ENCODE measurements at places on chromosomes 7 and 10.

GRCh38 chr10:133565441-133566294 lies at the start of gene SYCE1:
Gene SYCE1, minus strand, starts transcription at chr10:133565583. Its CDS starts 54 bp downstream, at chr10:133565529.
- no peak for DNase-seq

DNA sequence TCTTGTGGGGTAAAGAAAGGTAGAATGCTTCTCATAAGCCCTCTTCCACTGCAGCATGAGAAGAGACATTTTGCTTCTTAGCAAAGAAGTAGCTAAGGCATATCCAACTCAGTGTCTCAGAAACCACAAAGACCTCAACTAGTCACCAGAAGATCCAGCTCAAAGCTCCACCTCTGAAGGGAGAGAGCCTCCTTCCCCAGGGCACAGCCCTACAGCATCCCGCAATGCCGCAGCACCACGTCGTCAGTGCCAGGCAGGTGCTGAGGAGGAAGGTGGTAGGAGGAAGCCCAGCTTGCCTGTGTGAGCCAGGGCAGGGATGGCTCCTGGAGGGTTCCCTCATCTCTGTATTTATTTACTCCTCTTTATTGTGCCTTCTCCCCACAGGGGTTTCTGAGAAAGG lies 385.6 kb upstream of the NPVF start:
- DNase-seq = no peak

GRCh38 chr7:105473163-105473562 lies 48.9 kb downstream of the PUS7 start:
- no peak for DNase-seq

DNA sequence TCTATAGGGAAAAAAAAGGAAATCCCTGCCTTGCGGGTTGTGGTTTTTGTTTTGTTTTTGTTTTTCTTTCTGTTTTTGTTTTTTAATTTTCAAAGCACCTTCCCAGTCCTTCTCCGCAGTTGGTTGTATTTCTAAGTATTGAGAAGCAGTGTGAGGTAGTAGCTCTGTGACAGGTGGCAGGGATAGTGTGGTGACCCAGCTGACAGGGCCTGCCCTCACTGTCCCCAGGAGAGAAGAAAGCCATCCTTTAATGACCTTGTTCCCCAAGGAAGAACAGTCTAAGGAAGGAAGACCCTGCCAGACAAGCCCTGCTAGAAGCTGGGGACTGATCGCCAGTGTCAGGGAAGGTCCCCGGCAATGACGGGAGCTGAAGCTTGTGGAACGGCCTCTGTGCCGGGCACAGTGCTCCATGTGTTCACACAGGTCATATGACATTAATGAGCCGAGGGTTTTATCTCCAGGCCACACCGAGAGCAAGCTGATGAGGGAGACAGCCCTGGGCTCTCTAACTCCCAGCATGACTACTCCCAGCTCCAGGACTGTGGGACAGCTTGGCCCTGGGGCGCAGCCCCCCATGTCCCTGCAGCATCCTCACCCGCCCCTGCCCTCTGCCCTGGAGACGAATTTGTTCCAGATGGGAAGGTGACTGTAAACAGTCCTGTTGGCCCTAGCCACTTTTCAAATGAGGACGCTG lies 69.0 kb upstream of the LRRC18 start:
- no peak for DNase-seq

DNA sequence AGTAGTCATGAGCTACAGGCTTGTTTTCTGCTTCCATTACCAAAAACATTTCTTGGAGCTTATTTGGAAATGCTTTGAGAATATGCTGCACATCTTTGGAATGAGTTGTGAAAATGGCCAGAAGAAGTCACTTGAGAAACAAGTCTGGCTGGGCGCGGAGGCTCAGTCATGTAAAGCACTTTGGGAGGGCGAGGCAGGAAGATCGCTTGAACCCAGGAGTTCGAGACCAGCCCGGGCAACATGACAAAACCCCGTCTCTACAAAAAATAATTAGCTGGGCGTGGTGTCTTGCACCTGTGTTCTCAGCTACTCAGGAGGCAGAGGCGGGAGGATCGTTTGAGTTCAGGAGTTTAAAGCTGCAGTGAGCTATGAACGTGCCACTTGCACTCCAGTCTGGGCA lies 882 bp upstream of the CHCHD1 start:
- DNase-seq = no peak

DNA sequence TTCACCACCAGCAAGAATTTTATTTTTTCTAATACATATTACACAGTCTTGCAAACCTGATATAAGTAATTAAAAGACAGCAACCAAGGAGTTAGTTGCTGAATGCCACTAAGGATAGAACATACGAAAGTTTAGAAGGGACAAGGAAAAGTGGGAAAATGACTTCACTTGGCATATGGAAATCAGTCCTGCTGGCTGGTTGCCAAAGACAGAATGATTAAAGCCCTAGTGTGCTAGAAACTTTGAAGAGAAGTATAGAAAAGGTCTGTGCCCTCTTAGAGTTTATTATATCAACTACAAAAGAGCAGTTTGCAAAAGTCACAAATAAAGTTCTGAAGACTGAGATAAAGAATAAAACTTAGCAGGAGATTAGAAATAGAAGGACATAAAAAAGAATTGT lies 5.8 kb upstream of the YAE1 start:
- no peak for DNase-seq

- no peak for DNase-seq
Observed at GRCh38 chr10:43607199-43607573, 948 bp downstream of the ZNF485 start.

GRCh38 chr10:36163827-36164226 lies 521.7 kb upstream of the FZD8 start:
- no peak for DNase-seq

DNA sequence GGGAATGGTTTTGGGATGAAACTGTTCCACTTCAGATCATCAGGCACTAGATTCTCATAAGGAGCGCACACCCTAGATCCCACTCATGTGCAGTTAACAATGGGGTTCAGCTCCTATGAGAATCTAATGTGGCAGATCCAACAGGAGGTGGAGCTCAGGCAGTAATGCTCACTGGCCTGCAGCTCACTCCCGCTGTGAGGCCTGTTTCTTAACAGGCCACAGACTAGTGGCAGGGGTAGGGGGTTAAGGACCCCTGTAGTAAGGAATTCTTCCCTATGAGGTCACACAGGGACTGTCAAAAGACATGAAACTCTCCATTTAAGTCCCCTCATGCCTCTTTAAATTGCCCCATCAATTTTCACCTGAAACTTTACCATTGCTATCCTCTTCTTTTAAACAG lies 8.0 kb downstream of the HGF start:
- no peak for DNase-seq

DNA sequence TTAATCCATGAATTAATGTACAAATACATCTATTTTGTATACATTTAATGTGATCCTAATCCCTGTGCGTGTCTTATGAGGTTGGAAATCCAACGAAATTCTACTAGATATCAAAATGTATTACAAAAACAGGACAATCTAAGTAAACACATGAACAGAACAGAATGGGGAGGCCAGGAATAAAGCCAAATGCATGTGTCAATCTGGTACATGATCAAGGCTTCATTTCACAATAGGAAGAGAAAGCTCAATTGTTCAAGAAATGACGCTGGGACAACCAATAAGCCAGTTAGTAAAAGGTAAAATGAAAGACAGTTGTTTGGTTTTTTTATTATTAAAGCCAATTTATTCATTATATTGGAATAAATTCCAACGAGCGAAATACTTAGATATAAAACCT lies 83.0 kb downstream of the COL13A1 start:
- no peak for DNase-seq

DNA sequence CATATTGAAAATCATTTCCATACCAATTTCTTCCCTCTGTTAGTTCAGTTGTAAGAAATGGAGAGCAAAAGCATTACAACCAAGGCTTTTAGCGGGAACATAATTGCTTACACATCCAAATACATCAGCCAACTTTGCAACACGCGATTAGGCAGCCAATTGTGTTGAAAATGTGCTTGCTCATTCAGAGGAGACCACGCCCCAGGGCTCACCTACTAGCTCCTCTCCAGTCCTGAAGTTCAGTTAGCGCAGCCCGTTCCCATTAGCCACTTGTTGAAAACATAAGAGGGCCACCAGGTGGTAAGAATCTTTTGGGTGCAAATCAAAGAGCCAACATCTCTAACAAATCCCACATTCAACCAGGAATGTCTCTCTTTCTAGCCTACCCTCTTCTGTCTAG lies 213.2 kb upstream of the MDFIC start:
- DNase-seq = no peak

GRCh38 chr10:45452743-45453452 lies 78.9 kb downstream of the ALOX5 start:
- DNase-seq = no peak

GRCh38 chr10:98299341-98299740 lies 31.3 kb upstream of the LOXL4 start:
- no peak for DNase-seq

DNA sequence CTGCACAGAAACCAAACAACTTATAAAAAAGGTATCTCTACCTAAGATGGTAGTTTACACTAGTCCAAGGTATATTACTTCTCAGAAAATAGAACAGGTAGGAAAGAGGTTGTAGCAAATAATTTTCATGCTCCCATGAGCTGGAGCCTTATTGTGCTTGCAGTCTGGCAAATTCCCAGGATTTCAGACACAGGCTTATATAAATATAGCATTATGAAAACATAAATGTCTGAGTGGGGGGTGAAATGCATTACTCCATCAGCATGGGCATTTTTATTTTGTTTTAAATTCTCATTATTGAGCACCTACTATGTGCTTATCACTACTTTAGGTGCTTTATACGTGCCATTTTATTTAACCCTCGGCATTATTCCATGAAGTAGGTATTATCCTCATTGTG lies 83.0 kb upstream of the PHYHIPL start:
- no peak for DNase-seq

DNA sequence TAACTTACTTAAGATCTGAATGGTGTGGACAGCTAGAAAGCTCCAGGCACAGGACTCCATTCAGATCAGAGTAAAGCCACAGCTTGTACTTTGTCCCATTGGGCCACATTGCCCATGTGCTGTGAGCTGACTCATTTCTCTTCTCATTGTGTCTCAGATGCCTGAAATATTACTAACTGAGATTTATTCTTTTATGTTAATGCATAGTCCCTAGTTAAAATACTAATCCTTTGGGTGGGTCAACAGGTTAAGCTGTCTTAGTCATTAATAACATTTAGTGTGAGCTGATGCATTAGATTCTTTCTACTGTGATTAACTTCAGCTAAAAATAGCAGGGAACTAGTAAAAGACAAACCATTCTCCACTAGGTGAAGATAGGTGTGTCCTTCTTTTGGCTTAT lies 104.7 kb upstream of the ARMC3 start:
- DNase-seq = no peak

GRCh38 chr10:74322141-74322540 lies 171.1 kb downstream of the ADK start:
- no peak for DNase-seq

DNA sequence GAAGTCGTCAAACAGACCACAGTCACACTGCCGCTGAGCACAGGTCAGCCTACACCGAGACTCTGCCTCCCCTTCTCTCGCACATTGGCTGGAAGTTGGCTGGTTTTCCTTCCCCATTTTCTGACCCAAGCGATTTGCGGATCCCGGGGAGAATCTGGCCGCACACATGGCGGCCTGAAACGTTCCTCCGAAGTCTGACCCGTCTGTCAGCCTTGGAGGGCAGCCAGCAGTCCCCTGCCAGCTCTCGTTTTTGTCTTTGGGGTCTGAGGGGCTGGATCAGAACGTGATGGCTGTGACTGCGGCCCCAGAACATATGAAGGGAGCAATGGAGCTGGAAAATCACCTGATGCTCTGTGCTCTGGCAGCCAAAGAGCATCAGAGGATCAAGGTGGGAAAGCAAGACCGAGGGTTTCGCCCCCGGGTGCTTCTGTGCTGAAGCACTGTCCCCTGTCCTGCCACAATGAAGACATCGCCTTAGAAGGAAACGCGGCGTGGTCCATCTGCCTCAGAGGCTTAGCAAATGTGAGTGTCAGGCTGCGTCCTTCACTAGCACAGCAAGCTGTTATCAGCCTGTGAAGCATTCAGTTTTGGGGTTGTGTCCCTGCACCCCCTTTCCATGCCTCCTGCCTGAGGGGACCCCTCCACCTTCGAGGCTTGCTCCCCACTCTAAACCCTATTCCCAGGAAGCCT lies 119.3 kb upstream of the SHH start:
- DNase-seq = no peak

DNA sequence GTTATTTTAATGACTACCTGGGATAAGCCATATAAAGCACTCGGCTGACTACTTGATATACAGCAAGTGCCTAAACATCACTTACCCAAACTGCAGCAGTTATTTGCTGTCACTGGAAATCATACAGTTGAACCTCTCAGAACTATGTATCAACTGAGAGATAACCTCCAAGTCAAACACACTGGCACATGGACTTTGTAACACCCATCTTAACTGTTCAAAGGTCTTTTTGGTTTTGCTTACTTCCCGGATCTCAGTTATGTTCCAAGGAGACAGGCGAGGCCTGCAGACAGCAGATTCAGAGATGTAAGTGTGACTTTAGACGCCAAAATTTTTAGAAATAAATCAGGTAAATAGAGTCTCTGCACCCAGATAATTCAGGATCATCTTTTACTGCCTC lies 34.6 kb upstream of the DAGLB start:
- no peak for DNase-seq

DNA sequence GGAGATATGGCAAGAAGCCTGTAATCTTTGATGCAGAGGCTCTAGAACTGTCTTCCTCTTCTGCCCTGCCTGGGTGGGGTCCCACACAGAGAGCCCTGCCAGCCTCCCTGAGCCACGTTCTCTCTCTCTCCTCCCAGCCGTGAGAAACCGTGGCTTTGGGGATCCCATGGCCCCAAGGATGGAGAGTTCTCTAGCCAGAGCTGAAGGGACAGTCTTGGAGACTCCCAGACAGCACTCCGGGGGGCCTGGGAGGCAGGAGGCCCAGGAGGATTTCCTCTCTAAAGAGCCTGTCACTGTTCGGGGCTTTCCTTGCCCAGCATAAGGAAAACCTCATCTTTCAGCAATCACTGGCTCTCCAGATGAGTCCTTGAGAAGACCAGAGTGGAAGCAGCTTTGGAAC lies 227.1 kb downstream of the ARHGAP12 start:
- DNase-seq = no peak

DNA sequence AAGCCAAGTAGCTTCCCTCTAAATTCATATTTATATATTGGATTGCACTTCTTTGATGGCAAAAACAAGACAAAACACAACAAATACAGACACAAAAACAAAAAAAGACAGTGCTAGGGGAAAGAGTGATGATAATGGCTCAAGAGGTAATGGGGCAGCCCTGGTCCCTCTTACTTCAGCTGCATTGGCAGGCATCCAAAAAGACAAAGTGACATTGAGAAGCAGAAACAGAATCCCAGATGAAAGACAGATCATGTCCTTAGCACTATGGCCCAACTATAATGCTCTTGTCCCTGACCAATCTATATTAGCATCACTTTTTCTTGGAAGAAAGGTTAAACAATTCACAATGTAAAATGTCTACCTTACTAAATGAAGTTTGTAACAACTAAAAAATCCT lies 76.2 kb downstream of the GPR85 start:
- DNase-seq = no peak

GRCh38 chr10:10782603-10783002 lies 235.1 kb upstream of the CELF2 start:
- no peak for DNase-seq

GRCh38 chr7:22157552-22157951 lies 199.4 kb downstream of the RAPGEF5 start:
- DNase-seq = no peak

GRCh38 chr10:102493771-102494170 lies 8.7 kb downstream of the ACTR1A start:
- no peak for DNase-seq

Data from nucleus accumbens (tissue), 56 donors.